Activated CD4-positive, CD25-positive, alpha-beta regulatory T cell treated with anti-CD3 and anti-CD28 coated beads, Interleukin-2, amount 50 U/mL, for 72 hours (primary cell): ENCODE measurements at places on chromosomes 2 and 18.

- no peak for DNase-seq
These were observed 31.6 kb downstream of the KCNK3 start for GRCh38 chr2:26723991-26724750.

DNA sequence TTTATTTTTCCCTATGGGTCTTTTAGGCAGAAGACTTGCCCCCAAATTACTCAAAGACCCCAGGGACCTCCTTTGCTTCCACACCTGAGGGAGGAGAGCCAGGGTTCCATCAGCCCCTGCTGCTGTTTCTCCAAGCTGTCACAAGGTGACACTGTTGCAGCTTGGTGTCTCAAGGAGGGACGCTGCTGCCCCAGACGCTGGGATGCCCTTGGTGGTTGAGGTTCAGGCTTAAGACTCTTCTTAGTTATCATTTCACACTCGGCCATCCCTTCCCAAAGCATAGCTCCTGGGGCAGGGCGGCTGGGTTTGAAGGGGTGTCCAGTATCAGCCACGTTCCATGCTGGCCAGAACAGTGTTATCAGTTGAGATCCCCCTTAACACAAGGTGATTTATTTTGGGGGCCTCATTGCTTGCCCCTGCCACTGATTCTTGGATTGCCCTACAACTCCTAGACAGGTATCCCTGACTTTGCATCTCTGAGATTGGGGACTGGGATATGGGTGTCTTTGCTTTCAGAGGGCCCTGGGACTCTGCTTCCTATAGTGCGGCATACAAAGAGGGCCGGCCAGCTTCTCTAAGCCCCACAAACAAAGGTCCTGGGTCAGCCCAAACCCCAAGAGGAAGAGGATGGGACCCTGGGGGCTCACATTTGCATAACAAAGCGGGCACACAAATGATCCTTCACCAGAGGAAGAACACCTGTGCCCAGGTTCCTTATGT is 22.7 kb downstream of the GPR55 start:
- DNase-seq: peak; percentile 61

DNA sequence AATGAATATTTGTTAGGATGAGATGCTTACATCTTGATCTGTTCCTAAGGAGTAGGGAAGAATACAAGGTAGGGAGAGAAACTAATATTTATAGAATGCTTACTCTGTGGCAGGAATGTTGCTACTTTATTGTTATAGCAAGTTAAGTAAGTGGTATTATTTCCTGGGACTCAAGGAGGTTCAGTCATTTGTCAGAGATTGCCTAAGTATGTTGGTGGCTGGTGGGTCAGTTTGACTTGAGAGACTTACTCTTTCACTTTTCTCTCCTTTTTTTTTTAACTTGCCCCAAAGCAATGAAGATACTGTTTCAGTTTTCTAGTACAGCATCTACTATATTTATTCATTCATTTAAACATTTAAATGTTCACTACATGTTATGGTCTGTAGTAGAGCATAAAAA is 209.2 kb upstream of the STON1 start:
- DNase-seq: no peak

DNA sequence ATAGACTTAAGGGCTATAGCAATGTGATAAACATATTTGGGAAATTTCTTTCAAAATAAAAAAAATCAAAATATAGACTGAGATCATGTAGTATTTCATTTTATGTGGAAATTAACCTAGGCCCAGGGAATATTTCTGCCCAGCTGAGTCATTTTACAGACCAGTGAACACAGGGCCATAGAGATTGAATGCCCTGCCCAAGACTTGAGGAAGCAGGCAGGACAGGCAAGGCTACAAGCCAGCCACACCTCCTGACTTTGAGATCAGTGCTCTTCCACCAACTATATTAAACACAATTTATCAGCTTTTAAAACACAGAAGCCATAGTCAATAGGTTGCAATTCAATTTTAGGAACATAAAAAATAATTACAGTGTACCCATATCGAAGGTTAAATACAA is 12.9 kb downstream of the CCDC148 start:
- DNase-seq: no peak

DNA sequence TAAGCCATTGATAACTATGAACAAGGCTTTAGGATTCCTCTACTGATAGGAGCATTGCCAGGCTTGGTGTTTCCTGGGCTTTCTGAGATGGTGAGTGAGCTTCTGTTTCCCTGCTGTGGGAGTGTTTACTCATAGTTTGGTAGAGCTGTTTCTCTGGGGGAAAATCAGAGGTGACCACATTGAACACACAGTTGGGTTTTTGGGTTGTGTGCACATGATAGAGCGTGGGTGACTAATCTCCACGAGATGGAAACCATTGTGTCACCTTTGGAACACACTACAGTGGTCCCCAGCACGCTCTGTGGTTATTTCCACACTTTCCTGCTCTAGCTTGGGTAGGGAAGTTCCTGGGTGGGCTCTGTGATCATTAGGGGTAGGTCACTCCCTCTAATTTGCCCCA is 5.4 kb downstream of the IL1R1 start:
- DNase-seq: peak; percentile 55

DNA sequence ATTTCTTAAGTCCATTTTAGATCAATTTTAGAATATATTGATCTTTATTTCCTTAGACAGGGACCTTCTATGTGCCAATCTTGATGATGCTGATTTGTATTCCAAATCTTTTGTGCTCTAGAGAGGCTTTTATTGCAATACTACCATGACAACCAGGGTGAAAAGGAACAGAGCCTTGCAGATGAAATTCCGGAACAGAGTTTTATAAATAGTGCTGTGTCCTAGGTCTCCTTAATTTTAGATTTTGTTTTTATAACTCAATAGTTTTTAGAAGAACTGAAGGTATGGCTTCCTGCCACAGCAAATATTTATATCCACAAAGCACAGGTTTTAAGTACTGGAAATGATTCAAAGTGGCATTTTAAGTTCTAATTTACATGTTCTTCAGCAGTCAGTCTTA is 160.2 kb downstream of the PMAIP1 start:
- DNase-seq: no peak

- no peak for DNase-seq
These were observed 9.0 kb upstream of the CAPN10 start for GRCh38 chr2:240577281-240578109.

DNA sequence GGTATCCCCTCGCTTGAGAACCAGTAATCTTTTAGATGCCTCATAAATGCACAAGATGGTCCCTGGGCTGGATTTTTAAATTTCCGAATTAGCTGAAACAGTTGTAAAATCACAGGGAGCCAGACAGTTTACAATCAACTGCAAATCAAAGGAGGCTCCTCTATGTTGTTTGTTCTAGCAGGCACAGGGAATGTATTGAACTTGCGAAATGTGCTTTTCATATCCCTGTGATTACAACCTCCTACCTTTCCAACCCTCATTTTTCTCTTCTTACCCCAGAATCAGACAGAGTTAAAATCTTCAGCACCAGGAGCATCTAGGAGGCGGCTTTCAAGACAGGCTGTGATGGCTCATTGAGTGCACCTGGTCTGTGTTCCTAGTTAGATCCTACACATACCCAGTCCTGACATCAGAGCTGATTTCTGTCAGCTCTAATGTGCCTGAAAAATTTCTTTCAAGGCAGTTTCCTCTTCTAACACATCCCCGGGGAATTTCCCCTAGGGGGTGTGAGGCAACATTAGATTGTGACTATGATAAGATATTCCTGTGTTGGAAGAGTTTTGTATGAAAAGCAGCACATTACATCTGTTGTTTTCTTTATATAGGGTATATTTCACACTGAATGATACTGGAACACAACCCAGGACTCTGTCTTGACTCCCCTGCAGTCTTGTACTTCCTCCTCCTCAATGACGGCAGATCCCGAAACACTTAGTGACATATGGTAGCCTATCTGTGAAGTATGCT is 17.9 kb upstream of the CAVIN2 start:
- DNase-seq: no peak

GRCh38 chr18:48228301-48228715 is 180.9 kb downstream of the ZBTB7C start:
- no peak for DNase-seq

- DNase-seq: no peak
These were observed 318.2 kb upstream of the SLC39A10 start for GRCh38 chr2:195338856-195339255.
